ENCODE measurements at places on chromosomes 7 and 10.

GRCh38 chr10:77428691-77429395, 208.8 kb downstream of the KCNMA1 start:
- peak; percentile 72 for DNase-seq

DNA sequence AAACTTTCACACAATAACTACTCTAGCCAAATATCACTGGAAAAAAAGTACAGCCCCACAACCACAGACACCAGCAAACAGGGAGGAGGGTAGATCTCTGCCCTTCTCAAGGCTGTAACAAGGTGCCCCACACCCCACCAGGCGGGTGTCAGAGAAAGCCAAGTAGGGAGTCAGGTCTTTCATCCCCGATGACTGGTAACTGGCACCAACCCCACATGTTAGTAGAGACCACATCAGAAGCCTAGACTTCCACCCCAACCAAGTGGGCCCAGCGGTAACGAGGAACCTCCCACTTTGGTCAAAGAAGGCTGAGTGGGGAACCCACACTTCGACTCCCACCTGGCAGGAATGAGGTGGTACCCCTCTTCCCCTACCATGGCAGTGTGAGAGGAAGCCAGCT, 16.4 kb upstream of the RUFY2 start:
- DNase-seq, result no peak

DNA sequence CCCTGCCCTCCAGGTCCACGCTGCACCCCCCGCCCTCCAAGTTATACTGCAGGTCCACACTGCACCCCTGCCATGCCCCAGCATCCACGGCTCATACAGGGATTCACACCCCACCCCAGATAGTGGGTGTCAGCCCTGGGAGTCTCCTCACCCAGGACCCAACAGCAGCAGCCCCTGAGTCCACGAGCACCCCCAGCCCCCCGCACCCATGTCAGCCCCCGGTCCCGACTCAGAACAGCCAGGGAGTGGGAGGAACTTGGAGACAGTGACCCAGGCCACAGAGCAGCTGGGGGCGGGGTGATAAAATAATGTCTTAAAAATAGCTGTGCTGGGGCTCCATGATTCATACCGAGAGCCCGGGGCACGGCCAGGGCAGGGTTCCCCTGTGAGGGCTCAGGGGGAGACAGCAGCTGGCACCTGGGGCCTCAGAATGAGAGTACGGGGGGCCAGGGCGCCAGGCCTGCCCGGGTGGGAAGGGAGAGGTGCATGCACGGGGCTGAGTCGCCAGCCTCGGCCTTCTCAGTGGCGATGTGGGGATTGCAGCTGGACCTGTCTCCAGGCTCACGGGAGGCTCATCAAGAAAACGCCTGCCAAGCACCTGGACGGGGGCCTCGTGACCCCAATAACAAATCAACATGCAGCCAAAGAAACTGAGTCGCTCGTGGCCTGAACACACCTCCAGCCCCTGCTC, 29.8 kb downstream of the ADAP1 start:
- DNase-seq, result no peak

GRCh38 chr7:24917510-24918239, 62.3 kb downstream of the OSBPL3 start:
- DNase-seq, result no peak

DNA sequence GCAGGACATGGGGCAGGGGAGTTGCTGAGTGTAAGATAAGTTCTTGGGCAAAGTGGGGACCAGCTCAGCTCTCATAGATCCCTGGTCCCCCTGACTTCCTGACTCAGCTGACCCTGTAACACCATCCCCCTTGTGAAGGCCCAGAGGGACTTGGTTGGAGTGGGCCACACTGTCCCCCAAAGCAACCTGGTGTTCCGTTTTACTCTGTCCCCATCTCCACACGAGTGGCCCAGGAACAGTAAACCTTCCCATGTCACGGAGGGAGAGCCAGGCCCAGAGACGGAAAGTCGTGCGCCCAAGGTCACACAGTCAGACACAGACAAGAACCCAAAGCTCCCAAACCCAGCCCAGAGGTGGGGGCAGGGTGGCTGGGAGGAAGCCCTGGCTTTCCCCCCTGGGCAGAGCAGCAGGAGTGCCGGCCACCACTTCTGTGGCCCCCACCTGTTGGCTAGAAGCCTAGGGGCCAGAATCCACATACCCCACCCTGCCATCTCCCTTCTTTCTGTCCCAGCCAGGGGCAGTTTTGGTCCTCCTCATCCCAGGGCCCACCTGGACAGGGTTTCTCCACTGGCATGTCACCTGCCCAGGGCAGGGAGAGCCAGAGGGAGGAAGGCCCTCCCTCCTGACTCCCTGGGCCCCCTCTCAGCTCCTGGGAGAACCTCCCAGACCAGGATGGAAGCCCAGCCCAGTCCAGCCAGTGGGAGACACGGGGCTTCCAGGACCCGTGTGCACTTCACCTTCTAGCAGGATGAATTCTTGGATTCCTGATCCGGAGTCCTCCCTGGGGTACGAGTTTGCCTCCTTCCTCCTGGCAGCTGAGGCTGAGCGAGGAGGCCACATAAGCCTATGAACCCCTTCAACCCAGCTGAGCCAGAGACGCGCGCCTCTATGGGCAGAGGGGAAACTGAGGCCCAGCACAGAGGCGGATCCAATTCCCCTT, 20.6 kb upstream of the VPS37D start:
- no peak for DNase-seq

GRCh38 chr7:32150039-32150438, 79.8 kb upstream of the PDE1C start:
- no peak for DNase-seq

GRCh38 chr10:78910886-78911285, 157.9 kb upstream of the ZMIZ1 start:
- no peak for DNase-seq

DNA sequence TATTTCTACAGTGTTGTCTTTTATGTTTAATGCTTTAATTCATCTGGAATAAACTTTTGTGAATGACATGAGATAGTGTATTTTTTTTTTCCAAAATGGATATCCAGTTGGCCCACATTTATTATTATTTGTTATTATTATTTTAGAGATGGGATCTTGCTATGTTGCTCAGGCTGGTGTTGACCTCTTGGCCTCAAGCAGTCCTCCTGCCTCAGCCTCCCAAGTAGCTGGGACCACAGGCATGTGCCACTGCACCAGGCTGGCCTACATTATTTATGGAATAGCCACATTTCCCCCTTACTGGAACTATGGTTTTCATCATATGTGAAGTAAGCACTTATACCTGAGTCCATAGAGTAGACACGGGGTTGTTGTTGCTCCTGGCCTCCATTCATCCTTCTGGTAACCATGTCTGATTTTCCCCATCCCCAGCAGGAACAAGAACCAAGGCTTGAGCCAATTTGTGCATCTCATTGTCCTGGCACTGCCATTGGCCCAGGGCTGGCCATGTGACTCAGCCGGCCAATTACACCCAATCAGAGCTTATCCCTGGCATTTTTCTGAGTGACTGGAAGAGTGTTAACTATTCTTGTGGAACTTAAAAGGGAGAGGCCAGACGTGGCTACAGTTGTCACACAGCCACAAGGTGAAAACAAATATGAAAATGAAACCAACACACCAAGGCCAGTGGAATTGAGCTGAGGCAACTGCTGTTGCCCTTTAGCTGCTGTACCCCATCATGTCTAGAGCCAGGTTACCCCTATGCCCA, 23.1 kb downstream of the PRF1 start:
- DNase-seq, result no peak

DNA sequence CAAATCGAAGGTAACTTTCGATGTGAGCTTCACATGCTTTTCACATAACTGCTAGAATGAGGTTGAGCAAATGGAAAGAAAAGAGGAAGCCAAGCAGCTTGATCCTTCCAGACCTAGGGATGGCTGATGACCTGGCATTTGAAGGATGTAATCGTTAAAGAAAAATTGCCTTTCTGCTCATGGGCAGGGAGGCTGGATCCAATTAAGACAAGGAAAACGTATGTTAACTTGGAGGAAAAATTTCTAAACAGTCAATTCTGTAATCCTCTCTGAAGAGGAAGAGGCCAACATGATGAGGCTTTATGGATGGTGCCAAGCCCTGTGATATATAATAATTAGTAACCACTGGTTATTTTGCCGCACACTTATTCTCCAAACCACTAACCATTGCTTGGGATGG, 12.5 kb downstream of the GRK5 start:
- DNase-seq, result no peak

DNA sequence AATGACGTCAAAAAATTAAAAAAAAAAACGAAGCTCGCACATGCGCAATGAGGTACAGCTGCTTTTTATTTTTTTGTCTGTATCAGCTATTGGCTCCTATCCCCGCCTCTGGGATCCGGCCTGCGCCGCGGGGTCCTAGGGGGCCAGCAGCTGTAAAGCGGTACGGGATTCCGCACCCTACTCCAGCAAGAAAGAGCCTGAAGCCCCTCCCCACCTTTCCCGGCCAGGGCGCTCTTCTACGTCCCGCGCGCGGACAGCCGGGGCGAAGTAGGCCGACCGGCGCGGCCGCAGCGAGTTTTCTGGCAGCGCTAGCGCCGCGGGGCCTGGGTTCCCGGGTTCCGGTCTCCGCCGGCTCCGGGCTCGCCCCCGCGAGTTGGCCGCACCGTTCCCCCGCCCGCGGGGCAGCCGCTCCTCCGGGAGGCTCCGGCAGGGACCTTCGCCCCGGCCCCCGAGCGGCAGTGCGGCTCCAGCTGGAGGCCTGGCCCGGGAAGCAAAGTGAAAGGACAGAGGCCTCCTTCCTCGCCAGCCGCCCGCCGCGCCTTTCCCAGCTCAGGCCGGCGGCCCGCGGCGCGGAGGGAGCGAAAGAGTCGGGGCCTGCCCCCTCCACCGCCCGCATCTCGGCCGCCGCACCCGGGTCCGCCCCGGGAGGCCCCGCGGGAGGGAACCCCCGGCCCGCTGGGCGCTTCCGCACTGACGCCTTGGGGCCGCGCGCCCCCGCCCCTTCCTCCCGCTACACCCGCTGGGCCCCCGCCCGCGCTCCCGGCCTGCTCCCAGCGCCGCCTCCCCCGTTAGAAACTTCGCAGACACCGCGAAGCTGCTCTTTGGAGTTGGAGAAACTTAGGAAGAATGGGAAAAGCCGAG, 4.7 kb upstream of the SPAG6 start:
- peak; percentile 67 for DNase-seq

DNA sequence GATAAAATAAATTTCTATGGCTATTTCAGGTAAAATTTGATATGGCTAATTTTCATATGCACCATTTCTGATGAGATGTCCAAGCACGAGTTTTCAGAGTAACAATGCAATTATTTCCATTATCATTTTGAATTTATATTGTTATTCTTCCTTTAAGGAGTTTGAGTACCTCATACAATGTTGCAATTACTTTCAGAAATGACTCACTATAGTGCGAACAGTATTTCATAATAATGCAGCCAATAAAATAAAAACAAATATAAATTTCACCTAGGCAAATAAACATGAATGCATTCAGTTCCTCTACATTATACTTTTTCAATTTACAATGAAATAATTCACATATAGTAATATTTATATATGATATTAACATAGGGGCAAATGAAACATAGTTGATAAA, 78.8 kb upstream of the LRRN3 start:
- DNase-seq, result no peak

DNA sequence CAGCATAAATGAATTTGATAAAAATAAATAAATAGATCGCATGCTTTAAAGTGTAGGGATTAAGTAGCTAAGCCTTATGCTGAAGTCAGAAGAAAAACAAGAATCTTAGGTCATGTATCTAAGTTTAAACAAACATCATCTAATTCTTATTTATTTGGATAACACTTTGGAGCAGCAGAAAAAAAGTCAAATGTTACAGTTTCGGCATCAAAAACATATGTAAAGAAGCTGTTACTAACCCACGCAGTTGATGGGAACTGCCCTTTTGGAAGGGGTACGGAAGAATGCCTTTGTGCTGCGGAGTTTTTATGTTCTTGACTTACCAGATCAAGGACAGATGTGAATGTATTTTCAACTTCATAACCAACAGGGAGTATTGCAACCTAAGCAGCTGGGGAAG, 37.3 kb upstream of the HABP2 start:
- no peak for DNase-seq

- no peak for DNase-seq
Measured at GRCh38 chr7:19128856-19129255, 11.4 kb upstream of the TWIST1 start.

DNA sequence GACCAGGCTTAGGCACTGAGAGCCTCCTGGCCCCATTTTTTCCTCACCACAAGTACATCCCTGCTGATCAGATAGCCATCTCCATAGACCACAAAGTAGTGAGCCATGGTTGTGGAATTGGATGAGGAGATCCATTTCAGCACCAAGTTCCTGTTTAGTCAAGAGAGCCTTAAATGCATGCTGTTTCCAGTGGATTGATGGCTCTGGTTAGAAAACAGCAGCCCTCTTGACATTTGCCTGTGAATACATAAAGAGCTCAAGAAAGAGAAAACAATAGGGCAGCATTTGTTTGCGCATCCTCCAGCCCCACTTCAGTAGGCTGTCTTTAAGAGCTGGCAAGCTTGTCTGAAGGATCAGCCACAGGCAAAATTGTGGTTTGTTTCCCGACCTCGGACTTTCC, 251.2 kb downstream of the POU6F2 start:
- DNase-seq, result no peak

- DNase-seq, result no peak
Measured at GRCh38 chr10:15378569-15378968, 7.5 kb upstream of the FAM171A1 start.

DNA sequence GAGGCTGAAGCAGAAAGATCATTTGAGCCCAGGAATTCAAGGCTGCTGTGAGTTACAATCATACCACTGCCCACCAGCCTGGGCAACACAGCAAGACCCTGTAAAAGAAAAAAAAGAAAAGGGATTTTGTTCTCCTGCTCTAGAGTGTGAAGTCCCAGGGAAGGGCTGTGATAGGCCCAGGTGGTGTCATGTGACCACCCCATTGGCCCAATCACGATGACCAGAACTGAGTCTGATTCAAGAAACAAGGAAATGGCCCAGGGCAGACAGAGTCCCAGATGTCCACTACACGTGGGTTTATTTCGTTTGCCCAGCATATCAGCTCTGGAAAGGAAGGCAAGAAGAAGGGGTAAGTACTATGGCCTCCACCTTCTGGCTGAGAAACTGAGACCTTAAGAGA, 81.3 kb upstream of the CUX1 start:
- no peak for DNase-seq

GRCh38 chr7:16260236-16260728, 161.1 kb downstream of the CRPPA start:
- DNase-seq, result no peak

DNA sequence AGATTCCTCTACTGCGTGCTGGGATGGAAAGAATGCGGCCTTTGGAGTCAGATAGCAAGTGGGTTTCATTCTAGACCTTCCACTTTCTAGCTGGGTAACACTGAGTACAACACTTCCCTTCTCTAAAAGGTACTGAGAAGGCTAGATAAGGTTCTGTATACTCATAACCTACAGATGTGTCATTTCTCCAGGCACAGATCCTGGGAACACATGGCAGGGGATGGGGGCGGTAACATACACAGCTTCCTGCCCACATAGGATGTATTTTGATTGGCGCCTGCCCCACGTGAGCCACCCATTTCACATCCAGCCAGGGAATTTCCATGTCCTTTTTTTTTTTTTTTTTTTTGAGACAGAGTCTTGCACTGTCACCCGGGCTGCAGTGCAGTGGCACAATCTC, 31.8 kb downstream of the KLRG2 start:
- no peak for DNase-seq

- no peak for DNase-seq
Measured at GRCh38 chr7:154977250-154977649, 25.7 kb downstream of the PAXIP1 start.

GRCh38 chr10:24901686-24902399, 50.6 kb downstream of the PRTFDC1 start:
- DNase-seq, result peak; percentile 24

- no peak for DNase-seq
Measured at GRCh38 chr7:133568544-133568943, 315.7 kb downstream of the EXOC4 start.
